ENCODE measurements at places on chromosomes 13 and 19.
A peak's percentile ranks its signal among the peaks of the same experiment; 100 is the strongest.

- no peak for DNase-seq
These were observed 1.9 kb downstream of the SERTAD1 start for GRCh38 chr19:40423938-40424337.

DNA sequence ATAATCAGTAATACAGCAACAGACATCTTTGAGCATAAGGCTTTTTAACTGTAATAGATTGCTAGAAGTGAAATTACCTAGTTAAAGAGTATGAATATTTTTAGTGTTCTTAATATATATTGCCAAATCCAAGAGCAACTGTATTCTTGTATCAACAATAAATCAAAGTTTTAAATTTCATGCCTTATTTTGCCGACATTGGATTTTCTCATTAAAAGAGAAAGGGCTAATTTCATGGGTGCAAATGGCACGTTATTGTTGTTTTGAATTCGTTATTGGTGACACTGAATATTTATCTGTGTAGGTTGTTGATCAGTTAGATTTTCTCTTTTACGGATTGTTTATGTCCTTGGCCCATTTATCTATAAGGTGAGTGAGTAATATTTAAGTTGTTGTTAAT, 97.1 kb downstream of the C1QTNF9 start:
- DNase-seq, result no peak

DNA sequence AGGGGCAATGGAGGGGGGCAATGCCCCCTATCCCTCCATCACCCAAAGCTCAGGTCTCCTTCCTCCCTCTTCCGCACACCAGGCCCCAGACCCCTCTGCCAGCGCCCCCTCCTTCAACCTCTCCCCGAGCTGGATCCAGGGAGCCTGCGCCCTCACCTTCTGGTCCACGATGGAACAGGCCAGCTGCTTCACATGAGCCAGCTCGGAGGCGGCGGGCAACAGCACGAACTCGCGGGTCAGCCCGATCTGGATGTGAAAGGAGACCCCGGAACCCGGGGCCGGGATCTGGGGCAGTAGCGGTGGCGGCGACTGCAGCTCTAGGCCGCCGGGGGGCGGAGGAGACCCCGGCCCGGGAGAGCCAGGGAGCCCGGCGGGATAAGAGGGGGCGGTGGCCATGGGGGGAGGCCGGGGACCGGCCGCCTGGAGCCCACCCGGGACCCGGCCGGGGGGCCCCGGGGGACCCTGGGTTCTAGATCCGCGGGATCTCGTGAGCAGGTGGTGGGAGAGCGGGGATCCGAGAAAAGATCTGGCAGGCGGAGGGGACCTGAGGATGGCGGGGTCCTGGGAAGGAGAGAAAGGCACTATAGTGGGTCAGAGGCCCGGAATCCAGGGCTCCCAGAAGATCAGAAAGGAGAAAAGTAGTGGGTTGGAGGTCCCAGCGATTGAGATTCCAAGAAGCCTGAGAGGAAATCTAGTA, 791 bp downstream of the PRKD2 start:
- no peak for DNase-seq

GRCh38 chr13:105920370-105920769, 615.1 kb downstream of the EFNB2 start:
- DNase-seq, result peak; percentile 58

GRCh38 chr13:110869805-110870706, 44.8 kb downstream of the ANKRD10 start:
- peak; percentile 100 for DNase-seq

DNA sequence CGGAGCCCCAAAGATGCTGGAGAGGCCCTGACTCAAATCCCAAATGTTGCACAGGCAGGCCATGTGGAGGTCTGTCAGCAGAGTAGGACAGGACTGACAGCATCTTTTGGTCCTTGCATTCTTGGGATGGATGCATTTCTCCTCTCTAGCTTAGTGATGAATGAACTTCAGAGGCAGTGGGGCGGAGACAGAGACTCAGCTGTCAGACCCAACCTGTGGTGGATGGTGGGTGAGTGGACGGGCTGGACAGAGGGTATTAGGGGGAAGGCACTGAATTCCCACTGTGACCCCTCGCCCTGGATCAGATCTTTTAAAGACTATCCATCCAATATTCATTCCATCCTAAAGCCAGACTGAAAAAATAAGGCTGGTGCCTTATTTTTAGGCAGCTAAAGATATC, 39.3 kb upstream of the GJB6 start:
- DNase-seq, result no peak

DNA sequence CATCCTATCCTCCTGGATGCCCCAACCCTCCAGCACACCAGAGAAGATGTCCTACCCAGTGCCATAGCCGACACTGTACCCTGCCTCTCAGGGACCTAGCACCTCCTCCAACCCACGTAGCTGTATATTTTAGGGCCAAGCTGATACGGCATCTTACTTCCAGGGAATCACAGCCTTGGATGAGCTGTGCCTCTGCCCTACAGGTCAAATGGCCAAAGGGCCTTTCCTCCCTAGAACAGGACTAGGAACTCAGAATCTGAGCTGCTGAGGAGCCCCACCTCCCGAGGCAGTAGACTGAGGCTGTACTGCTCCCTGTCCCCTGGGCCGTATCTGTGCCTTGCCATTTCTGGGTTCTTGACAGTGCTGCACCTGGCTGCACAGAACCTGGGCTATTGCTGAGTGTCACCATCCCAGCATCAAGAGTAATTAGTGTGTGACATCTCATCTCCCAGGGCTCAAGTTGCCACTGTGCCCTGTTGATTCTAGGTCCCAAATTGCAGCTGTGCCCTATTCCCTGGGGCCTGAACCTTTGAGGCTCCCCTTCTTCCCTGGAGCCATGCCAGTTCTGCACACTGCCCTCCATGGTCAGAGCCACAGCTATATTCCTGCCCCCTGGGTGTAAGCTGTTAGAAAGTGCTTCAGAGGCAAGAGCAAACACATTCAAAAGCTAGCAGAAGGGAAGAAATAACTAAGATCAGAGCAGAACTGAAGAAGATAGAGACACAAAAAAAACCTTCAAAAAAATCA, 41.0 kb downstream of the VWA8 start:
- DNase-seq, result no peak

GRCh38 chr19:46488551-46488950, 7.1 kb downstream of the PNMA8B start:
- DNase-seq, result no peak

GRCh38 chr13:85223883-85224656, 575.1 kb downstream of the SLITRK6 start:
- DNase-seq, result no peak

GRCh38 chr19:29421196-29421545, 104.6 kb upstream of the VSTM2B start:
- DNase-seq, result peak; percentile 3

DNA sequence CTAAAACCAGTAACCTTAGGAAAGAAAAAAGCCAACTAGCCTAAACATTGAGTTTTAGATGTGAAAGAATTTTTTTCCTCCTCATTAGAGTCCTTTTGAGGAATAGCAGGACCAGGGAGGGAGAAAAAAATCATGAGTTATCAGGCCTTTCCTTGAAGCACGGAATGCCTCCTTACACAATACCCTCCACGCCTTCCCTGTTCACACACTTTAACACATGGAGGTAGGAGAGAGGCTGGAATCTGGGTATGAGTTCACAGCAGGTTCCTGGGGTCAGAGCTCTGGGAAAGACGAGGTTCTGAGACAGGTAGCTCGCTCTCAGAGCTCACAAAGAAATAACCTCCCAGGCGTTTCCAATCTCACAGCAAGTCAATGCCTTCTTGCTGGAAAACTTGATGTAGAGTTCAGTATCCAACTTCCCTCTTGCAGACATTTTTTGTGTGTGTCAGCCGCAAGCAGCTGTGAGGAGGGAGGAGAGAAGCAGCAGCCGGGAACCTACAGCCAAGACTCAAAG, 716 bp downstream of the ZNF573 start:
- peak; percentile 8 for DNase-seq

- no peak for DNase-seq
These were observed 2.8 kb upstream of the CDX2 start for GRCh38 chr13:27971776-27972477.

DNA sequence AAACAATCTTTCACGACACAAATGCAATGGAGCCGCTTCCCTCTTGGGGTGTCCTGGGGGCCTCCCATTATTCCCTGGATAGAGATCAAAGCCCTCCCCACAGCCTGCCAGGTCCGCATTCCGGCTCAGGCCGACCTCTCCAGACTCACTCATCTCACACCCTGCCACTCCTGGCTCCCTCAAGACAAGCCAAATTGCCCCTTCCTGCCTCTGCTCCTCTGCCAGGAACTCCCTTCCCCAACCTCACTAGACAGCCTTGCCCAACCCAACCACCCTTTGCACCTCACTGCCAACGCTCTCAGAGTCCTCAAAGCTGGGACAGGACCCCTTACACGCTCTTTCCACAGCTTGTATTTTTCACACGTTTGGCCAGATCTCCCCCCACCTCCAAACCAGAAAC, 1.5 kb downstream of the ABHD17A start:
- DNase-seq, result no peak

DNA sequence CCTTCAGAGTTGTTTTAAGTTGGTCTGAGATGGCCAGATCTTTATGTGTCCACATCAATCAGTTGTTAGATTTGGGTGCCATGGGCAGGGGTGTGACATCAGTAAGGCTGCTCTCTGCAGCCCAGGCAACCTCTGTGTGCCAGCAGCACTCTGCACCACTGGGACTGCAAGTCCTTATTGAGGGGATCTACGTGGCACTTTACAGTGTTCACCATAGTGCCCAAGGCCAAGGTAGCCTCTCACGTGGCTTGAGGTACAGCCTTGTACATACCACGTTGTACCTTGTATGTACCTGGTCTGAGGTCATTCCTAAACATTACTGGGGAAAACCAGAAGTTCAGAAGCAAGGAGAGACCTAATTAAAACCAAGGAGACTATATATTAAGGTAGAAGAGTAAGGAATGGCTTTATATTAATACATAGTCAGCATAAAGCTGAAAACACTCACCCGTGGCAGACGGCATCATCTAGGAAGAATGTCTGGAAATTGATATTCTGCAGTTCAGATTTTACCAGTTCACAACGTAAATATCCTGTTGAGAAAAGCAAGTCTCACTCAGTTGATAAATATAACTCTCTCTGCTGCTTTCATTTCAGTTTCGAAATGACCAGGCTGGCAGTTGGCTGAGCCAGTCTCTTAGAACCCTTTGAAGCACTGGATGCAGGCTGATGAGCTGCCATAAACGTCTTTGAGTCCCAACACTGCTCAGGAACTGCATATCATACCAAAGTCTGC, 128.8 kb downstream of the ZDHHC20 start:
- DNase-seq, result no peak

- DNase-seq, result no peak
These were observed 45.3 kb downstream of the CDK8 start for GRCh38 chr13:26299168-26299750.

GRCh38 chr19:33456076-33456844, 65.3 kb downstream of the PEPD start:
- DNase-seq, result no peak

Data from kidney capillary endothelial cell (primary cell).